ENCODE measurements at places on chromosomes 3 and 15.

- DNase-seq = no peak
Measured at GRCh38 chr15:75063889-75064288, 40.5 kb downstream of the PPCDC start.

- no peak for DNase-seq
Measured at GRCh38 chr3:169637731-169638130, 25.8 kb downstream of the MECOM start.

- no peak for DNase-seq
Measured at GRCh38 chr15:73125219-73125618, 73.0 kb downstream of the NEO1 start.

GRCh38 chr3:7787871-7788828 lies 713.5 kb upstream of the LMCD1 start:
- no peak for DNase-seq

DNA sequence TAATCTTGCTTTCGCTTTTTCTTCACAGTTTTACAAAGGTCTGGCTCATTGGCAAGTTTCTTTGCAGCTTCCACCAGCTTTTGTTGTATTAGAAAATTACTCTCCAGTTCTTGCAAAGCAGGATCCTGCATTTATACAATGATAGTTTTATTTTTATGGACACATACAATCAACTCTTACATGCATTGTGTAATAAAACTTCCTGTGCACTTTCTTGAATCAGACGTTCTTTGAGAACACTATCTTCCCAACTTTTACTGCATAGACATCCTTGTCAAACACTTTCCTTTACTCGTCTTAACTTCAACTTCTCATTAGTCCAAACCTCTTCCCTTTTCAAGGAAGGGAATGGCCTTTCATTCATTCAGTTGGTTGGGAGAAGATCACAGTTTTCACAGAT lies 71.4 kb upstream of the LMOD3 start:
- no peak for DNase-seq

DNA sequence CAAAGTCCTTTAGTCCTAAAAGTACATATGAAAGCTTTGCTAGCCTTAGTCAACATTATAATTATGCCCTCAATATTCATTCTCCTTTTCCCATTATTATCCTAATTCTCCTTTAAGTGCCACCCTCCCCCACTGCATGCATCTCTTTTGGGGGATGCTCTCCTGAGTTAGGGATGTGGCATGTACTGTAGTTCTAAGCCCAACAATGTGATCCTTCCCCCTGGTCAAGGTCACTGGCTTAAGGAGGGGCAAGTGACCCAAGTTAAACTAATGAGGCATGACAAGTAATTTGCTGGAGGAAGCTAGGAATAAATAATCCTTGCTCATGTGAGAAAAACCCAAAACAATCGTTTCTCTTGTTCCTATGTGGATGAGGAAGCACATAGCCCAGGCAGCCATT lies 343.9 kb upstream of the SUCLG2 start:
- no peak for DNase-seq

GRCh38 chr3:13111173-13111872 lies 38.1 kb upstream of the IQSEC1 start:
- no peak for DNase-seq

- DNase-seq = no peak
Measured at GRCh38 chr3:64674591-64675076, 13.2 kb downstream of the ADAMTS9 start.

DNA sequence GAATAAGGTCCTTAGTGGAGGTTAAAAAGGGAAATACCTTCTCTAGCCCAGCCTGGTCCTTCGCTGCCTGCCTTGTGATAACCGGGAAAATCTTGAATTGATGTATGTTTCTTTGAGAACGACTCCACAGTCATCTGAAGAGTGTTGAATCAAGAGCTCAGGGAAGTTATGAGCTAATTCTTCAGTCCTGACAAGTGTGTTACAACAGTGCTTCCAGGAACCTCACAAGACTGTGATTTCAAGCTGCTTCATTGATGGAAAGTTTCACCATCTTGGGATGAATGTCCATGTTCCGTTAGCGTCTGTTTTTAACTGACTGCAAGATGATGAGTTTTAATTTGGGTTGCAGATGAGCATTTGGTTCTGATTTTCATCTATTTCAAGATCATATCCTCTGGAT lies 12.4 kb downstream of the TMEM41A start:
- no peak for DNase-seq

DNA sequence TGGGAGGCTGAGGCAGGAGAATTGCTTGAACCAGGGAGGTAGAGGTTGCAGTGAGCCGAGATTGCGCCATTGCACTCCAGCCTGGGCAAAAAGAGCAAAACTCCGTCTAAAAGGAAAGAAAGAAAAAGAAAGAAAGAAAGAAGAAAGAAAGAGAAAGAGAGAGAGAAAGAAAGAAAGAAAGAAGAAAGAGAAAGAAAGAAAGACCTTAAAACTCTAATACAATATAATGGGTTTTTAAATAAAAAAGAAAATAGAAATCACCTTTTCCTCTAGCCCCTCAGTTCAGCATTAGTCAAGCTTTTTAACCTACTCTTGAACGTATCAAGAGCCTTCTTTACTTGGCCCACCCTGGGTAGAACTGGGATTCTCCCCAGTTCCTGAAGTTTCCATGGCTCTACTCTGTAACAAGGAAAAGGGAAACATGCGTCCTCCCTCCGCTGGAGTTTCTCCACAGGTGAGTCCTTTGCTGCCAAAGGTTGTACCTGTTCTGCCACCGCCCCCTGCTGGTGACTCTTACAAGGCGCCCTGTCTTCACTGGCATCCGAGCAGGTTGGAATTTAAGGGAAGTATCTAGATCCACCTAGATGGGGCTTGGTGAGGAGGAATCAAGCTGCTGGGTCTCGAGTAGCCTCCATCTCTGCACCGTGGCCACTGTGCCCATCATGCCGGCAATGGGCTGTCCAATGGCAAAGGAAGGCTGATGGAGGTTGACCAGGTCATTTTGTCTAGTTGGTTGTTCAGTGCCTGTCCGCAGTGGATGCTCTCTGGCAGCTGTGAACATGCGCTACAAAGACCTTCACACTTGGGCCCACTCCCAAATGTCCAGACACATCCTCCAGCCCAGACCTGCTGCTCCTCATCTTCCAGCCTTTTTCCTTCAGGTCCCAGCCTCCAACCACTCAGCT lies 20.6 kb upstream of the EPHB3 start:
- DNase-seq = peak; percentile 94

DNA sequence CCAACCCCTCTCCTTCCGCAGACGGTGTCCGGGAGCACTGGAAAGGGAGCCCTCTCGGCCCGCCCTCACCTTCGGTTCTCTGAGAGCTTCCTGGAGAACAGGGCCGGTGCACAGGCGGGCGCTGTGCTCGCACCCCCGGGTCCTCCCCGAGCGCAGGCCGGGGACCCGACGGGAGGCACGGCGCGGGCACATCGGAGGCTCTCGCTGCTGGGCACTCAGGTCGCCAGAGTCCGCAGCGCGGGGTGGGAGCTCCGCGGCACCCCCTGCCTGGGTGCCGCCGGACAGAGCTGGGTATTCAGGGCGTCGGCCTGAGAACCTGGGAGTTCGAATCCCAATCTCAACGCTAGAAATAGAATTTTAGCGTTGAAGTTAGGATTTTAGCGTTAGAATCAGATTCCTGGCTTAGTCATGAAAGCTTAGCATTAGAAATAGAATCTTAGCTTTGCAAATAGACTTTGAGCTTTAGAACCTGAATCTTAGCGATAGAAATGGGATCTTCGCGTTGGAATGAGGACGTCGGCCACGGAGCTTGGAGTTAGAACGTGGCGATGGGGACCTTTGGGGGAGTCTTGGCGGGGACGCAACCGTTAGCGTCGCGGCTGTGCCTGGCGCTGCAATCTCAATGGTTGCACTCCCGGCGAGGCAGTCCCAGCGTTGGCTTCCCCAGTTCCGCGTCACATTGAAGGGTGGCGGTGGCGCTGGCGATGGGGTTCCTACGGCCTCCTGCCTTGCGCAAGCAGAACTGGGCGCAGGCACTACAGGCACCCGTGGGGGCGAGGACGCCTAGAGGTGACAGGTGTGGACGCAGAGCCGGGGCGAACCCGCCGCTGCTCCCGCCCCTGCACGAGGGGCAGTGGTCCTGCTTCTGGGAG lies 549 bp downstream of the TRH start:
- peak; percentile 19 for DNase-seq

GRCh38 chr3:126289096-126289495 lies 68.1 kb downstream of the KLF15 start:
- no peak for DNase-seq

DNA sequence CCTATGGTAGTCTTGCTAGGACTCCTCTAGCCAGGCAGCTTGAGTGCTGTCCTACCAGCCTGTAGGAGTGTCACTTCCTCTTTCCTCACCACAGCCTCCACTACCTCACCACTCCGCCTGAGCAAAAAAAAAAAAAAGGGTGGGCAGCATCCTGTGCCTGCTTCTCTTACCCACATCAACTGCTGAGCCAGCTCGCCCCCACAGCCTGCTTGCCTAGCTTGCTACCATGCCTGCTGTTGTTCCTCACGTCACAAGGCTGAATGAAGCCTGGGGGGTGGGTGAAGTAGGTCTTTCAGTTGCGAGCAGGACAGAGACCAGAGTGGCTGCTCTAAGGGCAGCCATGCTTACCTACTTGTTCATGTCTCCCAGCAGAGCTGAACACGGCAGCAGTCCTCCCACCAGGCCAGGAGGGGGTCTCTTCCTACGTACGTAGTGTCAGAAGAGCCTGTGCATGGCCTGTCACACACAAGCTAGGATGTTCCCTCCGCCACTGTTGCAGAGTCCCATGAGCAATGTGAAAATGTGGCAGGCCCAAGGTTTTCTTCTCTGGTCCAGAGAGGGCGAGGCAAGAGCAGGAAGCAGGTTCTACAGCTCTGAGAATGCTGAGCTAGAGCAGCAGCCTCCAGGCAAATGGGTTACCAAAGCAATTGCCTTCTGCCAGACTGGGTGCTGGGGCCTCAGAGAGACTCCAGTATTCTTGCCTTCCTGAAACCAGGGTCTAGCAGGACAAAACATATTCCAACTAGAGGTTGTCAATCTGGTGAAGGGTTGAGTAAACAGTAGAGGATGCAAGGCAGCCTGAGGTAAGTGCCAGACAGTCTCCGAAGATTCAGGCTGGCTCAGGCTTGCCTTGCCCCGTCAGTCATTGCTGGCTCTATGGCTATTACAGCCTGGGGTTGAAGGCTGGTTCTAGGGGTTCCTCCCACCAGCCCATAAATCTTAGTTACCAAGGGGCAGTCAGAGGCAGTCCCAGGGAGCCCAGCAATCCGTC lies 8.1 kb downstream of the PPM1M start:
- no peak for DNase-seq

- peak; percentile 74 for DNase-seq
Measured at GRCh38 chr3:105527949-105528348, 161.2 kb downstream of the ALCAM start.

DNA sequence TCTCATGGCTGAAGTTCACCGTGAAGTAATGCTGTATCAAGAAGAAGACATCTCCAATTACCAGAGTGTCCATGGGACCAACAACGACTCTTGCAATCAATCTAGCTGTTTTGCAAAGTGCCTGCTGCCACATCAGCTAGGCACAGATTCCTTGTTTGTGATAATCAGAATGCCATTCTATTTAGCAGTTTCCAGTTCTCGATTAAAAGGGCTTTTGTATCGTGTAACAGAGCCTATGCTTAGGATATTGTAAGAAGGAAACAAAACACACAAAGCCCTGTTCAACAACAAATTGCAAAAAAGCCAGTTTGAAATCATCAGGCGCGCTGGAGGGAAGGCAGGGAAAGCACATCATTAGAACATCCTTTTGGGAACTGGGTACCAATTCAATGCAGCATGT lies 26.1 kb downstream of the RASGRF1 start:
- DNase-seq = no peak

- no peak for DNase-seq
Measured at GRCh38 chr3:13278783-13279531, 141.2 kb downstream of the NUP210 start.

DNA sequence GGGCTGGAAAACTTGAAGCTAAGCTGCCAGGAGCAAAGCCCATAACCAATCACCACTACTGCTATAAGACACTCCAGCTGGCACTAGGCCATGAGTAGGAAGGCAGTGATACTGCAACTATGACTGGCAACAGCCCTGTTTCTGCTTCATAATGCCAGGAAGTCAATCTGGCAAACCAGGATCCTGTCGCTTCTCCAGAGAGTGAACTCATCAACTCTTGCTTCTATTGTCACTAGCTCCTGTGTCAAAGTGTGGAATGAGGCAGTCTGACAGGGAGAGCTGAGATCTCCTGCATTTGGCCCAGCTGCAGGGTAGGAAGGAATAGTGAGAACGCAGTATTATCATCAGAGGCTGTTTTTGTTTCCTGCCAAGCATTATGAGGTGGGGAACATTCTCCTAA lies 105.3 kb downstream of the CTNNB1 start:
- DNase-seq = no peak

GRCh38 chr3:49929291-49930167 lies at the start of gene MON1A:
TSS of gene MON1A (minus strand) at chr3:49929811. CDS start at chr3:49913346, 16,465 bp downstream.
- peak; percentile 51 for DNase-seq

DNA sequence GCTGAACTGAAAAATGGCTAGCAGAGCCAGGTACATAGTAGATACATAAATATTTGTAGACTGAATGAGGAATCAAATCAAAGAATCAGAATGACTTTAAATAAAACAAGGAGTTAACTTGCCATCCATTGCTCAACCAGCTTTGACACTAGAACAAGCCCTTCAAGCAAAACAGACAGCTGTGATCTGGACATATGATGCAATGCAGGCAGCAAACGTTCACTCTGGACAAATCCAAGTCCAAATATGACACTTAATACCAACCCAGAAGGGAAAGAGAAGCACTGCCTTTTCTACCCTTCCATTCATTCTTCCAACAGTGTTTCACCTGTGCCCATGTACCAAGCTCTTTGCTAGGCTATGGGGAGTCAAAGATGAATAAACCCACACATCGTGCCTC lies 4.5 kb downstream of the THRB start:
- no peak for DNase-seq

- DNase-seq = no peak
Measured at GRCh38 chr3:126782536-126782935, 78.5 kb downstream of the CHCHD6 start.

- DNase-seq = no peak
Measured at GRCh38 chr15:48040166-48040817, 80.5 kb upstream of the SLC24A5 start.

GRCh38 chr15:42033214-42033873 lies 12.5 kb upstream of the PLA2G4E start:
- no peak for DNase-seq

DNA sequence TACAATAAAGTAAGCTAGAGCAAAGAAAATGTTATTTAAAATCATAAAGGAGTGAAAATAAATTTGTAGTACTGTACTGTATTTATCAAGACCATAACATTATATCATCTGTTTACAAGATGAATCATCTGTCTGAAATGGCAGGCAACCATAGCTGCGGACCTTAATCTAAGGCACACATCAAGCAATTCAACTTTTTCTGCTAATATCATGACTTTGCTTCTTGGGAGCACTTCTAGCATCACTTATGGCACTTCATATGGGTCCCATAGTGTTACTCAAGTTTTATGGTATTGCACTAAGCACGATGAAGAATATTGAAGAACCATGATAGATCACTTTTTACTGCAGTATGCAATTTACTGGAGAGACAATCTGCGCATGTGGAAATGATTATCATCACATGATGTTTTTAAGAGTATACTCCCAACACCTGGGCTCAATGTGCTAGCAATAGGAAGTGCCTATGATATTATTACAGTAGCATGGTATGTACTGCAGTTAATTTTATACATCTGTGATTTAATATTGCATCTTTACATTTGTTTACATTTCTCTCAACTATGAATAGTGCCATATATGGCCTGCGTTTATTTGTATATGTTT lies 137.7 kb upstream of the NECTIN3 start:
- DNase-seq = no peak

GRCh38 chr3:172892158-172892557 lies 141.6 kb downstream of the ECT2 start:
- DNase-seq = no peak

Measured in COR-L47 (cell line).